Tibial nerve (tissue), 4 donors: ENCODE measurements at places on chromosomes 11 and 22.

DNA sequence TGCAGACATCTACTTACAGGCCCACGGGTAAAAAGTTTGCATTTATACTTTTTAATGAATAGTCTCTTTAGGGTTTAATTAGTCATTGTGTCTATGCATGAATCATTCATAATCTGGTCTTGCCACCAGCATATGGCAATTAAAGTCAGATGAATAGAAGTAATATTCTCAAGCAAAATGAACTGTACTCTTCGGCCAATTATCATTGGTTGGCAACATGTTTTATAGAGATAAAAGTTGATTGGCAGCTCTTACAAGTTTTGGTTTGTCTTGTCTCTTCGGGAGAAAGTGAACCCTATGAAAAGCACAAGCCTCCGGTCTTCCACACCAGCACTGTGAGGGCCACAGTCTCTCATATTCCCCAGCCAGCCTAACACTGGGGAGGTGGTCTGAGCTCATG lies 97.8 kb downstream of the OSBP2 start:
- DNase-seq: no peak

DNA sequence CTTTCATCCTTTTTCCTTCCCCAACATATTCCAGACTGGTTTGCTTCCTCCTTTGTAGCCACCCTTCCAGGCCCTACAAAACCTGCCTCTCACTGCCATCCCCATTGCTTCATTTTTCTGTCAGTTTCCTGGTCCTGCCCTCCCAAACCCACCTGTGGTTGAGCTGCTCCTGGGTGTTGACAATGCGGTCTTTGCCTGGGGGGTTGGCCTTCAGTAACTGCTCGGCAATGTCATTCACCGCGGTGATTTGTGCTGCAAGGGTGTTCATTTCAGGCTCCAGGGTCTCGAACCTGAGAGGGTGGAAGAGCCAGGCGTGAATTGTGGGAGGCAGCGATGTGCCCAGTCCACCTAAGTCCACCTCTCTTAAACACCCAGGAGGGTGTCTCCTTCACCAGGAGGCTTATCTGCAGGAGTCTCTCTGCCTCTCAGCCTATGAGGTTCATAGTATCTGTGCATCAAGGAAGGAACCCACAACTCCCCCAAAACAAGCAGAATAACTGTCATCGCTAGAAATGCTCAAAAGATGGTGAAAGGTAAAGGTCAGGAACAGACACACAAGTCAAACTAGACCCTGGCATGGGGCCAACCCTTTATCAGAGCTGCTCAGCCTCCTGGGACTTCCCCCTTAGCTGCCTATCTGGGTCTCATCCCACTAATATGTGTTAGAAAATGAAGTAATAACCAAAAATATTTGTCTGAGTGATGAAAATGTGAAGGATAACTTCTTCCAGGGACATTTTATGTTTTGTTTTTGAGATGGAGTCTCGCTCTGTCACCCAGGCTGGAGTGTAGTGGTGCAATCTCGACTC lies 23.9 kb upstream of the RBM4B start:
- no peak for DNase-seq

DNA sequence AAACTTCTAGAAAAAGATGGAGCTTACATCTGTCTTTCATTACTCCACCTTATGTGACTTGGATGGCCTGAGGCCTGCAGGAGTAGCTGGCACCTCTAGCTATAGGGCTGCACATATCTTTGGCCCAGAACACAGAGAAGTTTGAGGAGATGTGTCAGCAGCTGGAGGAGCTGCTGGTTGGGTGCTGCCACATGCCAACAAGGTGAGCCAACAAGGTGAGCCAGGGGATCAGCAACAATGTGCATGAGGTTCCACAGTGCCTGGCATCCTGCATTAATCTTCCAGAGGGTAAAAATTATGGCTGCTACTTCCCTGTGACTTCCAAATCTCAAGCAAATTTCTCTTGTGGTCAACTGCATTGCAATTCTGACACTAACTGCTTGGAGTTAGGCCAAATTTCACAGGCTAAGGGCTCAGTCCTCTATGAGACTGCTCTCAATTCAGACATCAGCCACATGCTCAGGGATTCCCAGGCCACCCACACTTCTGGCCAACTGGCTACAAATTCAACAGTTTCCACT lies 16.0 kb downstream of the RBM7 start:
- DNase-seq: no peak

GRCh38 chr22:25736378-25737011 lies 5.5 kb upstream of the MYO18B start:
- no peak for DNase-seq

DNA sequence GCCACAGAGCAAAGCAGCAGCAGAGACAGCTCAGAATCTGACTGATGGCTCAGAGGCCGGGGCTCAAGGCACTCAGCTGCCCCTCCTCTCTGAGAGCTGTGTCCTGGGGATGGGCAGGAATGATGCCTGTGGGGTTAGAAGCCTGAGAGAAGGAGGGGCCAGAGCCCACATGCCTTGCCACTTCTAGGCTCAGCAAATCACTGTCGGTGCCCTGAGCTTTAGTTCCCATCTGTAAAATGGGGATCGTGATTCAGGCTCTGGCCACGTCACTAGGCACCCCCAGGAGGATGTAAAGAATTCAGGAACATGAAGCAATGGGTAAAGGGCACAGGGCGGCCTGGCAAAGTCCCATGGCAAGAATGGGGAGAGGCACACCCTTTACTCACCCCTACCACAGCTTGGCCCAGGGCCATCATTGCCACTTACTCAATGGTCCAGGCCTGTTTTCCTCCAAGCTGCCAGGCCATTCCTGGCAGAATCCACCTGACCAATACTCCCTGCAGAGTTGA lies 3.4 kb upstream of the CDC42EP2 start:
- DNase-seq: no peak

DNA sequence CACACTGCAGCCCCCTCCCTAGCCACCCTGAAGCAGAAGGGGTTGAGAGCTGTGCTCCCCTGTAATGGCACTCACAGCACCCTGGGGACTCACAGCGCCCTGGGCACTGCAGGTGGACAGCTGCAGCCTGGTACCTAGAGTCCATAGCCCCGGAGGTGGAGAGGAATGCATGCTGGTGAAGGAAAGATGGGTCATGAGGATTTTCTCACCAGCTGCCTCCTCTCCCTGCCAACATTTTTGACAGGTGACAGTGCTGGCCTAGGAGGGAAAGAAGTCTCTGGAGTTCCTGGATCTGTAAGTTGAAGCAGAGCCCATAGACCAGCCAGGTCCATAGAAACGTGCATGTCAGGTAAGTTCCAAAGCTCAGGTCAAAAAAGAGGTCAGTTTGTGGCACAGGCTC lies 330.5 kb downstream of the TENM4 start:
- no peak for DNase-seq

DNA sequence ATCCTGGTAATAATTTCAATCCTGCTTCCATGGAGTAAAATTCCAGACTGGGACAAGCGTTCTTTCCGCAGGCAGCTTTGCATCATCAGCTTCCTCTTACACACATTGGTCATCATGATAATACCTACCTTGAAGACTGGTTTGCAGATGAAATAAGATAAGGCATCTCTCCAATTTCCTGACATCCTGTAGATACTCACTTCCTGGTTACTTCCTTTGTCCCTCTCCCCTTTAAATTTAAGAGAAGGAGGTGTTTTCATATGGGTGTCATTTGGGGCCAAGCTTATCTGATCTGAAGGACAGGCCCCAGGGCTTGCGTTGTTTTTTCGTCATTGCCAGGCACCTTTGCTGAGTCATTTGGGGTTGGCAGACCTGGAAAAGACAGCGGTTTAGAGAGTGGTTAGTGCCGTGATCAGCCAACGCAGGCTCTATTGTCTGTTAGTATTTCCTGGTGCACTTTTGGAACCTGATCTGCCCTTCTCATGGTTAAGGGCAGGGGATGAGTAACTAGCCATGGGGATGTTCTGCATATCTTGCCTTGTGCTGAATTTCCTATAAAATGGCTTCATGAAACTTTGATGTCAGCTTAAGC lies 24.1 kb downstream of the GRAMD1B start:
- no peak for DNase-seq

GRCh38 chr11:128415539-128415938 lies 171.8 kb downstream of the ETS1 start:
- DNase-seq: no peak

DNA sequence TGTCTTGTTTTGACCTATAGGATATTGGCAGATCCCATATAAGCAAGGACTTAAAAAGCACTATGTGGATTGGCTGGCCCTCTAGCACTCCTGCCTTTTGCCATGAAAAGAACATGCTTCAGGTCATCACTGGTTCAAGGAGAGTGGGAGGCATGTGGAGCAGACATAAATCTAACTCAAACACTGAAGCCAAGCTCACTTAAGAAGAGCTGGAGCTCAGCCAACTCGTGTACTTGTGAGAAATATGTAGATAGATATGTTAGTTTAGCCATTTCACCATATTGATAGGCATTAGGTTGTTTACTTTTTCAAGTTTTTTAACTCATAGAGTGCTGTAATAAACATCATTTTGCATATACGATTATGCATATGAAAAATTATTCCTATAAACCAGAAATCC lies 19.9 kb upstream of the BBOX1 start:
- no peak for DNase-seq

- no peak for DNase-seq
Measured at GRCh38 chr11:64606796-64607380, 15.9 kb downstream of the SLC22A12 start.

DNA sequence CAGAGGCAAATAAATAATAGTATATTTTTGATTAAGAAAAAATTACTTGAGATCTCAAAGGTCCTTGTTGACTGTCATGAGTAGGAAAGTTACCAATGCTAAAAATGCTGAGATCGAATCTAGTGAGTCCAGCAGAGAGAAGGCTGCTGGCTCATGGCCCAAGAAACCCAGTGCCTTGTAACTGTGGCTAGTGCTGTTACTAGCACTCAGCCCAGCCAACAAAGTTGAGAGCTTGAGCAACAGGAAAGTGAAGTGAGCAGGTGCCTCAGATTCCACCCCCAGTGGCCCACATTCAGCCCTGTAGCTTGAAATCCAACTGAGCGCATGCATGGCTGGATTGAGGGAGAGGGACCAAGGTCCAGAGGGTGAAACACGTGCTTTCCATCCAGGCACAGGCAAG lies 398.2 kb downstream of the SHANK2 start:
- no peak for DNase-seq
